H9 (cell line): ENCODE measurements at places on chromosomes 11 and 22. TPM values are rescaled to one million over a fixed set of nuclear protein-coding genes. Genes with fewer than 3 reads are reported as not detected.
A peak's percentile ranks its signal among the peaks of the same experiment; 100 is the strongest.

EMSY gene
- total RNA-seq = 26.5 and 29.3 TPM in 2 replicates

PYGM gene
- 3.6 TPM in 2 replicates for total RNA-seq

PRODH gene
- 51.2 and 54.3 TPM in 2 replicates for total RNA-seq

LRRN4CL gene
- 0.59 and 0.79 TPM in 2 replicates for total RNA-seq

DSCAML1 gene
- 0.15 and 0.42 TPM in 2 replicates for total RNA-seq

CCDC15 gene
- 2.3 and 2.8 TPM in 2 replicates for total RNA-seq

- DNase-seq = no peak
Observed at GRCh38 chr11:75826461-75827230, 11.6 kb downstream of the UVRAG start.

- DNase-seq = no peak
Observed at GRCh38 chr11:19992162-19992561, 168.1 kb downstream of the DBX1 start.

- DNase-seq = no peak
Observed at GRCh38 chr11:88383447-88383846, 45.9 kb upstream of the CTSC start.

DNA sequence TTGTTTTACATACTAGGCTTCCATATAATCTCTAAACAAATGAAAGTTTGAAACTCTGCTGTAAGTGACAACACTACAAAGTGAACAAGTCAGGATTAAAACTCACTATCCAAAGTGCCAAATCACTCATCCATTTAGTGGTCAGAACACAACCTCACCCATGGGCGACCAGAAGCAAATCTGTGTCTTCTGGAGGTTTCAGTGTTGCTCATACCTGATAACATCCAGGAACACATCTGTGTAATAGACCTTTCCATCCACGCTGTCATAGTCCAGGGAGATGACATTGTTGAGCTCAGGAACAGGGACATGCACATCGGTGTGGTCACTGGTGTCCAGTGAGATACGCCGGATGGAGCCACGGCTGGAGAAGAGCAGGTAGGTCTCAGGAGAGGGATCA lies 28.5 kb upstream of the CKAP5 start:
- DNase-seq = no peak

- no peak for DNase-seq
Observed at GRCh38 chr22:28120691-28121592, 201.9 kb upstream of the PITPNB start.

- peak; percentile 22 for DNase-seq
Observed at GRCh38 chr22:49753961-49754695, 73.5 kb downstream of the BRD1 start.

- DNase-seq = no peak
Observed at GRCh38 chr11:1307998-1308742, 1.3 kb downstream of the TOLLIP start.

DNA sequence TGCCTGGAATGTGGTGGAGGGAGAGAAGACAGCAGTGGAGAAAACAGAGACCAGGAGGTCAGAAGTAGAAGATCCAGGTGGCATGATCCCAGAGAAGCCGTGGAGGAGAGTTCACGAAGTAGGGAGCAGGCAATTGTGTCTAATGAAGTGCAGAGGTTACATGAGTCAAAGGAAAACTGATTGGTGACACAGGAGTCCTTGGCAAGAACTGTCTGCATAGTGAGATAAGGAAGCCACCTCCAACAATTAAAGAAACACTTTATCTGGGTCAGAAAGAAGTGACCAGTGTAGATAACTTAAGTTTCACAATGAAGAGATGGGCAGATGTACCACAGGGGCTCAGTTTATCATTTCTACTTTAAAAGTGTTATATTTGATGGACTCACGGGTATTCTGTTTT lies 57.0 kb upstream of the PTH start:
- DNase-seq = no peak

GRCh38 chr22:19121631-19122142 lies 525 bp downstream of the DGCR2 start:
- DNase-seq = peak; percentile 53

DNA sequence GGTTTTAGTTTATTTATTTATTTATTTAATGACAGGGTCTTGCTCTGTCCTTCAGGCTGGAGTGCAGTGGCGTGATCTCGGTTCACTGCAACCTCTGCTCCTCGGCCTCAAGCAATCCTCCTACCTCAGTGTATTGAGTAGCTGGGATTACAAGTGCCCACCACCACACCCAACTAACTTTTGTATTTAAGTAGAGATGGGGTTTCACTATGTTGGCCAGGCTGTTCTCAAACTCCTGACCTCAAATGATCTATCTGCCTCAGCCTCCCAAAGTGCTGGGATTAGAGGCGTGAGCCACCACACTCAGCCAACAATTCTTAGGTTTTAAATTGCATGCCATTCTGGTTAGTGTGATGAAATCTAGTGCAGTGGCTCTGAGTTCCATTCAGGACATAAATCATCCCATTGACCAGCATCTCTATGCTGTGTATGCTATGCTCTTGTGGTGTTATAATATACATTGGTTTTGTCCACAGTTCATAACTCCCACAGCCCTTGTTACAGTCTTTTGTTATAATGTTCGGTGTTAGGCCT lies 28.5 kb downstream of the ZNF280B start:
- no peak for DNase-seq

GRCh38 chr22:28023774-28024173 lies 104.7 kb upstream of the PITPNB start:
- no peak for DNase-seq

GRCh38 chr22:49208768-49209252 lies 618.9 kb downstream of the BRD1 start:
- peak; percentile 46 for DNase-seq

GRCh38 chr11:103736315-103737036 lies 300.0 kb upstream of the DDI1 start:
- no peak for DNase-seq

GRCh38 chr11:46414466-46414796 lies 22.9 kb upstream of the CHRM4 start:
- no peak for DNase-seq
